ENCODE measurements at places on chromosomes 5 and 9.

DNA sequence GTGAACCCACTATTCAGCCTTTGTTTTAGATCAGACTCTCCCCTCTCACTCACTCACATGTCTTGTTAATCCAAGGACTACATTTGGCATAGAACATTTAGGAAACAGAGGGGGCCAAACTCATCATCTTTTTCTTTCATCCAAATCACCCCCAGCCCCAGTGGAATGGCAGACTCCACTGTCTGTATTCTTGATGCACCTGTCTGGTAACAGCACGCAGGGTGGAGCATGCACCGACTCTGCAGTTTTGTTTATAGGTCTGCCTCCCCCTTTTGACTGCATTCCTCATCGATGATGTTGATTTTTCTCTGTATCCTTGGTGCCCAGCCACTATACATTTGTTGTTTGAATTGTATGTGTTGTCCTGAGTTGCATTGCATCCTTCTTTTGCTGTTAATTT lies 66.0 kb downstream of the ANGPTL2 start:
- no peak for DNase-seq

- DNase-seq: no peak
Measured at GRCh38 chr5:135396459-135397055, 2.5 kb downstream of the MACROH2A1 start.

GRCh38 chr5:40381016-40381415 lies 298.7 kb upstream of the PTGER4 start:
- DNase-seq: no peak

DNA sequence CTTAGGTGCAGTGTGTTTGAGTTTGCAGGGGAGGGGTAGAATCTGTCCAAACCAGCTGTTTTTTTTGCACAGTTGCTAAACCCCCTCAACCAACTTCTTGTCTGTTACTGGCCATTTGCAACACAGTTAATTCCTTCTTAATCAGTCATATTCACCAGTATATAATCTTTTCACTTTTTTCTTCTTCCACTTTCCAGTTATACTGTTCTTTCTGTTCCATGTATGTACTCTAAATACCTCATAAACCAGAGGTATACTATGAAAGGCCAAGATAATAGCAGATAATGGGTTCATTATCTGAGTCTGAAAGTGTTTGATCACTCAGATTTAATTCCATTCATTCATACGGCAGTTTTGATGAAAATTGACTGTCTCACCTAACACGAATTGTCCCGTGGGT lies 11.1 kb downstream of the SMAD5 start:
- no peak for DNase-seq

DNA sequence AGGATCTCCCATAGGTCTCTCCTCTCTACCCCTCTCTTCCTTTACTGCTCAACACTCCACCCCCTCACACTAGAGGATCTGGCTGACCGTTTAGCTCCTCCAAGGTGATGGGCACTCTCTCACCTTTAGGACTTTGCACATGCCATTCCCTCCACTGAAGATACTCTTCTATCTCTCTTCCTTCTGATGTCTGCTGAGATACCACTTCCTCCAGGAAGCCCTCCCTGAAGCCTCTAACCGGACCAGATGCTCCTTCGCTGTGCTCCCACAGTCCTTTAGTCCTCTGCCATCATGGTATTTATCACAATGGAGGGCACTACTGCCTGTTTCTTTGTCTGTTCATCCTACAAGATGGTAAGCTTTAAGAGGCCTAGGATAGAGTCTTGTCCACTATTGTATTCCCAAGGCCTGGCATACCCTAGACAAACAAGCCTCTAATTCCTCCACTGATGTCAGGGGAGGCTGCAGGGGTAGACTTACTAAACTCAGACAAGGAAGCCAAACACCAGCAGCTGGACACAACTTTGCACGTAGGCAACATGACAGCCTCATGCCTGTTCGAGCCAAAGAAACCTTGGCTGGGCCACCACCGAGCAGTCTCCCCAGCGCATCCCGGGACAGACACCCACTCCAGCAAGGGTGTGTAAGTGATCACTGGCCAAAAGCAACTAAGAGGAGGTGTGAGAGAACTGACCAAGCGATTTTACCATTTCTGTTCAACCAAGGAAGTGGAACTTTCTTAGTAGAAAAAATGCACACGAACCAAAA lies 20.2 kb downstream of the ORM2 start:
- DNase-seq: no peak

DNA sequence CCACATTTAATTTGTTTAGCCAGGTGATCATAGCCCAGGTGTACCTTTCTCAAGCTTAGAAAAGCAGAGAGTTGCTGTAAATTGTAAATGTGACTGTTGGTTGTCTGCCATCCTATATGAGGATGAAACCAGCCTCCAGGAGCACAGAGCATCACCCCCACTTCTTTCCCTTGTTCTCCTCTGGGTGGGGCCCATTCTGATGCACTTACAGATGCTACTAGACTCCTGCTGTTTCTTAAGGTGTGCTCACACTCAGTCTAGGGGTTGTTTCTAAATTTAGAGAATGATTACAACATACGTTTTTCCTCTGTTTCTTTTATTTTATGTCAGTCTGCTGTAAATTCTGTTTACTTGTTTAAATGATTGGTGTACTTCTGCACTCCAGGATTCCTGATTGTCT lies 10.5 kb downstream of the PTCD2 start:
- DNase-seq: no peak

DNA sequence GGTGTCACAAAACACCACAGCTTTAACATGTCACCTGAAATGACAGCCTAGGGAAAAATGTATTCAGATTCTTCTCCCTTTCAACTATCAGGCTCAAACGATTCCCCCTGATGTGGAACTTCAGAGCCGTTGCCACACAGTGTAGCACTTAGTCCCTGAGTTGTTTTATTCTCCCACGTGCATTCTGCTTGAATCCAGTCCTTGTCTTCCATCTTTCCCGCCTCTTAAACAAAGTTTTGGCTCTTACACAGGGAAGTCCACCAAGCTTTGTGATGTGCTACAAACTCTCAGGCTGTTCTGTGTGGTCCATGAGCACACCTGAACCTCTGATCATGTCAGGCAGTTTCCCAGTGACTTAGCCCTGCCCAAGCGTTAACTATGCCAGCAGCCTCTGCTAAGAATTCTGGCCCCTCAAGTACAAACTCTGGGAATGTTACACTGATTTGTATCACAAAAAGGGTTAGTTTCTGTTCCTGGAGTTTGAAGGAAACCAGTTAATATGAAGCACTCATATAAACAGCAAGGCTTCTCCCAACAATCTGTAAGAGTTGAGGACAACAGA lies 45.8 kb upstream of the RNF38 start:
- no peak for DNase-seq

GRCh38 chr5:52013523-52013922 lies 630.3 kb downstream of the ISL1 start:
- DNase-seq: no peak

GRCh38 chr5:126351153-126351552 lies 72.1 kb upstream of the GRAMD2B start:
- no peak for DNase-seq

DNA sequence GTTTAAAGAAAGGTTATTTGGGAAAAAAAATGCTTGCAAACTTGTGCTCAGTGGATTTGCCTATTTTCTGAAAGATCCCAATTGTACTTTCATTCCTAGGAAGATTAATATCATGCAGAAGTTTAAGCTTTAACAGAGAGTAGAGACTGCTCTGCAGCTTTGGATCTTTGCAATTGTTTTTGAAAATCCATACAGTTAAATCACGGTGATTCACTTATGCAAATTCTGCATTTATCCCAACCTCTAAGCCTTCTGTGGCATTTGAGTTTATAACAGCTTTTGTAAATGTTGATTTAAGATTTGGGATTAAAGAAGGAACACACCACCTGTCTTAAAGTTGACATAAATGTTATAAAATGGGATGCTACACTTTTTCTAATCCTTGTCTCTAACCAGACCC lies 134.4 kb downstream of the EBF1 start:
- no peak for DNase-seq

GRCh38 chr5:66358741-66359140 lies 214.6 kb downstream of the SREK1 start:
- DNase-seq: no peak

DNA sequence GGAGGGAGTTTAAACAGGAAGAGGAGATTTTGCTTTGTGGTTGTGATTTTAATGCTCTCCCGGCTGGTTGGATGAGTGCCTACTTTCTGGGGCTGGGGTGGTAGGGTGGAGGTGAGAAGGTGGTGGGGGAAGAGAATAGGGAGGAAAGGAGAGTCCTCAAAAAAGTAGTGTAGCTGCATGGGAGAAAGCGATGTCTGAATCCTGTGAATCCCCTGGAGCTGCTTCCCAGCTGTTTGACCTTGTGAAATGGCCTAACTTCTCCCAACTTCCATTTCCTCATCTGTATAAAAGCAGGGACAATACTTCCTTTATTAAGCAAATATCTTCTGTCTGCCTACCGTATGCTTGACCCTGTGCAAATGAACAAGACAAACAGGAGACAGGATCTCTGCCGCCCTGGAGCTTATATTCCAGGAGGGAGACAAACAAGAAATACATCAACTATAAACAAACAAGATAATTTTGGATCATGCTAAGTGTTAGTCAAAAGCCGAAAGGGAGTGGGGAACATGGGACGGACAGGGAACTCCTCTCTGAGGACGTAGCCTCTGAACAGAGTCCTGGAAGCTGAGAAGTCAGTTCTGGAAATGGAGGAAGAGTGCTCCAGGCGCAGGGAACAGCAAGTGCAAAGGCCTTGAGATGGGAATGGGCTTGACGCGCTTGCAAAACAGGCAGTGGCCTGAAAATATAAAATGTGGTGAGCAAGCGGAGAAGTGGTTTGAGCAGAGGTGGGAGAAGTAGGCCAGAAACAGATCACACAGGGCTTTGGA lies 103.5 kb downstream of the SPRY4 start:
- DNase-seq: no peak

DNA sequence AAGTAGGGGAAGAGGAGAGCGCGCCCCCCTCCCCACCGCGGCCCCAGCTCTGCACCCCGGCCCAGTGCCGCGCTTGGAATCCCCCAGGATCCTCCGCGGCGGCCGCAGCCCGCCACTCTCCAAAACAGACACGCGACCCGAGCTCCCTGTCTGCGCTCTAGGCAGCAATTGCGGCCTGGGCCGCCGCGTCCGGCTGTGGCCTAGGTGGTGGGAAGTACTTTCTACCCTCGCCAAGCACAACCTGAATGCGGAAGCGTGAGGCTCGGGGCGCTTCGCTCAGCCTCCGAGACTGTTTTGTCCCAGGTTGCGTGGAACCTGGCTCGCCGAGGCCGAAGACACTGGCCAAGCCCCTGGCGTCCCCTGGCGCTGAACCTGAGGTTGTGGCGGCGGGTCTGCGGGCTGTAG lies 3.3 kb upstream of the FOXB2 start:
- DNase-seq: no peak

DNA sequence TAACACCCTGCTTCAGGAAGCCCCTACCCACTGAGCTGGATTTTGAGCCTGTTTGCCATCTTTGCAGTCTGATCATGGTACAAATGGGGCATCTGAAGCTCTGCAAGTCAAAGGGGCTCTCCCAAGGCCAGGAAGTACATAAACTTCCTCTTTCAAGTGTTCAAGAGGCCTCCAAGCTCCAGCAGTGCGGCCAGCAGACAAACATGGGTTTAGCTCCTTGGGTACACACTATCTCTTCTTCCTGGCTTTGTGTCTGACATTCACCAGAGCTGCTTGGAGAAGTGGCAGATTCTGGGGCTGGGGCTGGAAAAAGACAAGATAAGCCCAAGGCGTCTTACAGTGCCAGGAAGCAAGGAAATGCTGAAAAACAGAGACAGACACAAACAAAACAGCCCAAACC lies 34.1 kb downstream of the LAMC3 start:
- no peak for DNase-seq

- DNase-seq: no peak
Measured at GRCh38 chr5:96121364-96121763, 159.7 kb upstream of the ELL2 start.

GRCh38 chr5:60346393-60346792 lies 353.6 kb downstream of the DEPDC1B start:
- DNase-seq: no peak

DNA sequence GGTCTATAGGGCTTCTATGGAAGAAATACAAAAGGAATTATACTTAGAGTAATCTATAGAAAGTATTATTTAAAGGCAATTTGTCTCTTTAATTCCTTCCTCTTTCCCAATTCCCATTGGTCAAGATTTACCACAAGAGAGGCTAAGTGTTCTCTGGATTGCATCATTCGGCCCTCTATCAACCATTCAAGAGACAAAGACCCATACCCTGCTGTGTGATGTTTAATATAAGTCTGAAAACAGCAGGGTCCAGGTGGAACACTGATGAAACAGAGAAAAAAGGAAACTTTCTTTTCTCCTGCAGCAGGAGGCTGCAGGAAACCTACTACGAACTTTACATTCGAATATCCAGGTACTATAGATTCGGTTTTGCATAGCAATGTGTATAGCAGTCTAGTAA lies 323.4 kb downstream of the CHSY3 start:
- DNase-seq: no peak

DNA sequence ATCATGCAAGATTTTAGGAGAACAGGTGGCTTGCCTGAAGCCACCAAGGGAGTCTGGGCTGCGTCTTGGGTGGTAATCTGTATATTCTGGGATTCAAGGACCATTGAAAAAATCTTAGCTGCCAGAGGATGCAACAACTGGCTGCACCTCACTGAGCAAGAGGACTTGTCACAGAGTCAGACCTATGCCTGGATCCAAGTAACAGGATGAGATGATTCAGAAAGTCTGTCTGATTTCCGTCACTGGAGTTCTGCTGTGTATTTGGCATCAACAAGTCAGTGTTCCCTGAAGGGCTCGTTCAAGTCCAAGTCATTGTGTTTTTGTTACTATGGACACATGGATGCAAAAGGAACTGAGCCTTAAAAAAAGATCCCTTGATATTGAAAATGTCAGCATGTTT lies 37.8 kb upstream of the CARTPT start:
- DNase-seq: no peak

DNA sequence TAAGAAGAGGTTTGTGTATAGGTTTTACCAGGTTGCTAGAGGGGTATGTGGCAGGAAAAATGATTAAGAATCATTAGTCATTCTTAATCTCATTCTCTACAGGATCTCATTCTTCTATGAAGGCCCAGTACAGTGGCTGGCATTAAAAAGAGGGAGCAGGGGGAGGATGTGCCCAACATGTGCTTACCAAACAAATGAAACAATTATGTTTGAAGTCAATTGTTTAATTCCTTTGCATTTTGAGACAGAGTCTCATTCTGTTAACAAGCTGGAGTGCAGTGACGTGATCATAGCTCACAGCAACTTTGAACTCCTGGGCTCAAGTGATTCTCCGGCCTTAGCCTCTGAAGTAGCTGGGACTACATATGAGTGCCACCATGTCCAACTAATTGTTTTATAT lies 23.0 kb downstream of the FNIP1 start:
- DNase-seq: no peak

DNA sequence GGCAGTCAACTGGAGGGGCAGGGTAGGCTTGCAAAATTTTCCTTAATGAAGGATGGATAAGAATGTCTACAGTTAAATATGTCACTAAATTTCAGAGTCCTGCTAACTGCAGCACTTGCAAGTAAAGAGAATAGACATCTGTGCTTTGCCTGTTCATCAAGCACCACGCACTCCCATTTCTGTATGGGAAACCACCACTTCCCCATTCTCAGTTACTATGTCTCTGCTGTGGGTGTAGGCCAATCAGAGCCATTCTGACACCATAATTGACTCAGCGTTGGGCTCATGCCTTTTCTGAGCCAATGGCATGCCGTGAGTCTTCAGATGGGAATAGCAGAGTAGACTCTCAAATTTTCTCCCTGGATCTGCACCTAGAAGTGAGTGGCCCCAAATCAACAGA lies 247.5 kb downstream of the GABRB2 start:
- no peak for DNase-seq

- no peak for DNase-seq
Measured at GRCh38 chr9:83754383-83754977, 46.7 kb upstream of the UBQLN1 start.
